ENCODE measurements at places on chromosomes 4 and X.

GRCh38 chrX:74218895-74219294 is 85.1 kb upstream of the ZCCHC13 start:
- no peak for DNase-seq

DNA sequence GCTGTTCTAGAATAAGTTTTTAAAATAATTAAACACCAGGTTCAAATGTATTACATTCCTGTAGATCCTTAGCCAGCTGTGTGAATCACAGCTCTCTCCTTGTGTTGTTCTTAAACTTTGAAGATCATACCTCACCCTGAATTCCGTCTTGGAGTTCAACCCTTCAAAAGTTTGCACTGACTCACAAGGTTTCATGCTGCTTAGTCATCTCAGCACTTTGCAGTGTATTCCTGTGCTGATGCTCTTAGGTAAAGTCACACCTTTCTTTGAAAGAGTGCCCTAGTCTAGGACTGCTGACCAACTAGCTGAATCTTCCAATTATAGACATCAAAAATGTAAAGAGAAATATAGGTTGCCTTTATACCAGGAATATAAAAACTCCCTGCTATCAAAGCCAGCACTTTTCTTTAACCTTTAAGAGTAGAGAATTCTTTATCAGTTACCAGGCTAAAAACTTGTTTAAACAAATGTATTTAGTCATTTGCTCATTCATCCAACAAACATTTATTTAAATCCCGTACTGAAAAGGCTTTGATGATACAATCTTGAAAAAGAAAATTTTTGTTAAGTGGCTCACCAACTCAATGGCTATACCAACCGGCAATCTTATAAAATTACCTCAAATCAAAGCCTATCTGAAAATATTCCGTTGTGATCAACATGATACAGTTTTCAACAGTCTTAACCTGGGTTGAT is 169.7 kb downstream of the RAP1GDS1 start:
- peak; percentile 95 for DNase-seq

DNA sequence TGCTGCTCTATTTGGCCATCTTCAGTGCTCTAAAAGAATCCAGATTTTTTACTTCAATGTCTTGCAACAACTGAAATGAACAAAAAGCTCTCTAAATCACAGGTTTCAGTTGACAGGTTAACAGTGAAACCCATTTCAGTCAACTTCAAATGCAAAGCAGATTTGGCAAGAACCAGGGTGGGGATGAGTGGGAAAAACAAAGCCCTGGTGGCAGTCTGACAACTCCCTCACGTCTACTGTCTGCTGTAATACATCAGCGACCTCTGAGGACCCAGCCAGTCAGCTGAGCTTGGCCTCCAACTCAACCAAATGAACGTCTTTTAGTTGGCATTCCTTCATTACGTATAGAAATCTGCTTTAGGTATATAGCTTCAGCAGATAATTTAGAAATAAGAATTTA is 95.8 kb downstream of the COL25A1 start:
- DNase-seq: no peak

GRCh38 chr4:153611679-153612078 is 72.4 kb upstream of the TLR2 start:
- peak; percentile 37 for DNase-seq

DNA sequence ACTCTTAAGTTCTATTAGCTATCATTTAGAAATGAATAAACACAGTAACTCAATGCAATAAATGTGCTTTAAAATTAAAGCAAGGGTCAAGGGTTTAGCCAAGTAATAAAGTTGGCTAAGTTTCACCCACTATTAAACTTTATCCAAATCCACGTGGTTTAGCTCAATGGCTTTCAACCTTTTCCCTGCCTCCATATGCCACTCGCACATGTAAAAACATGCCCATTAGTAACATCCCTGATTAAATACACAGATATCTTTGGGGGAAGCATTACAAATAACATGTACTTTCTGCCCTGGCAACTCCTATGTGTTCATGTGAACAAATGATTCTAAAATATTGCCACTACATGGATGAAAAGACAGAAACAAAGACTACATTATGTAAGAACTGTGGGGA is 130.8 kb downstream of the ZAR1 start:
- no peak for DNase-seq

DNA sequence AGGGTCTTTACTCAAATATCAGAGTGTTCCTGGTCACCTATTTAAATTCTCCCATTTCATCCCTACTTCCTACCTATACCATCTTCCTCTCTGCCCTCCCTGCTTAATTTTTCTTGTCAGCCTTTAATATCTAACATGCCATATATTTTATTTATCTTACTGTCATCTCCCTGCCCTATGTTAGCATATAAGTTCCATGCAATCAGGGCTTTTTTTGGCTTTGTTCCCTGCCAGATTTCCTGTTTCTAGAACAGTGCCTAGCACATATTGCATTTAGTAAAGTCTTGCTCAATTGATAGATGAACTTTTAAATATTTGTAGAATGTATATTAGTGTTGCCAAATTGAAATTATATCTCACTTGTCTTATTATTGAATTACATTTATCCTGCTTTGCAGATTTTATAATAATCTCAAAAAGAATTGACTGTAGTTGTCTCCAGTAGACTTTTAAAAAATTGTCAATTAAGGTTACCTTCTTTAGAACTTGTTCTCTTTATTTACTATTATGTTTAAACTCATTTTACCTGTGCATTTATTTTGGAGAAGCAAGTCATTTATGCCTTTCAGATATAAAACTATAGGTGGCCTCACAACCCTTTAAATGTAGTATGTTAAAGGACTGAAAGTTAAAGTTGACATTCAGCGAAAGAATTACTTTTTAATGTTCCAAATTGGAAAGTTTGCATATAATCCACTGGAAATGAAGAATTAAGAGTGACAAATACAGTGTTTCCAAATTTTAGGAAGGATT is 108.2 kb upstream of the BMPR1B start:
- no peak for DNase-seq

- no peak for DNase-seq
Observed at GRCh38 chr4:105952591-105952990, 57.3 kb downstream of the NPNT start.

DNA sequence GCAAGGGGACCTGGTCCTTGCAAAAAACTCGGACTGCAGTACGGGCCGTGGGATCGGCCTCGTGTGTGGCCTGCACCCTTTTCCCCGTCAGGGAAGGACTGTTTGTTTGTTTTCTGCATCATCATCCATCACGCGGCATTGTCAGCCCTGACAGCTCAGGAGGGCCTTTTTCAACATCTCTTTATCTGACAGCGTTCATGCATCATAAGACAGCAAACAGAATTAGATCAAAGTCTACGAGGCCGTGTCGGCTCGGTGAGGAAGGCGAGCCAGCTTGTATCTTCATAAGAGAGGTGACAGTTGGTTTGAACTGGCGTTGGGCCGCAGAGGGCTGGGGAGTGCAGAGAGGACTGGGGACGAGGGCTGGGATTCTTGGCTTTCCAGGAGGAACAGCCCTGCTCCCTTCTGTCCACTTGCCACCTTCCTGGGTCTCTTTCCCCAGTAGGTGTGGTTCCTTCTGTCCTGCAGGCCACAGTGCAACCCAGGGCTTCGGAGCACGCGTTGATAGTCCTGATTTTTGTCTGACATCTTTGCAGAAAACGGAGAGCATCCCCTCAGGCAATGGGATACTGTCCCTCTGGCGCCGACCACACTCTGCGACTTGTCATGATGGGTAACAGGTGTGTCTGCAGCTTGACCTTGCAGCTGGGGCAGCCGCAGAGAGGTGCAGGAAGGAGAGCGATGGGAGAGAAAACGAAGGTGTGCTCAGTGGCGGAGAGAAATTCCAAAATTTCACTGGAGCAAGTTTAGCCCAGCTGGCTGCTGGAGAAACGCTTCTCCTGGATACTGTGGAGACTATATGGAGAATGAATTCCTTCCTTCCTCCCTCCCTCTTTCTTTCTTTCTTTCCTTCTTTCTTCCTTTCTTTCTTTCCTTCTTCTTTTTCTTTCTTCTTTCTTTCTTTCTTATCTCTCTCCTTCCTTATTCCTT is 104.0 kb upstream of the SHOX start:
- no peak for DNase-seq

- DNase-seq: peak; percentile 63
Observed at GRCh38 chr4:8353912-8354453, 84.4 kb downstream of the HTRA3 start.

- DNase-seq: no peak
Observed at GRCh38 chrX:100797359-100797758, 22.8 kb upstream of the CSTF2 start.

- no peak for DNase-seq
Observed at GRCh38 chr4:71239365-71239764, 99.5 kb upstream of the SLC4A4 start.

- DNase-seq: peak; percentile 77
Observed at GRCh38 chr4:76459291-76459723, 24.3 kb downstream of the SHROOM3 start.

DNA sequence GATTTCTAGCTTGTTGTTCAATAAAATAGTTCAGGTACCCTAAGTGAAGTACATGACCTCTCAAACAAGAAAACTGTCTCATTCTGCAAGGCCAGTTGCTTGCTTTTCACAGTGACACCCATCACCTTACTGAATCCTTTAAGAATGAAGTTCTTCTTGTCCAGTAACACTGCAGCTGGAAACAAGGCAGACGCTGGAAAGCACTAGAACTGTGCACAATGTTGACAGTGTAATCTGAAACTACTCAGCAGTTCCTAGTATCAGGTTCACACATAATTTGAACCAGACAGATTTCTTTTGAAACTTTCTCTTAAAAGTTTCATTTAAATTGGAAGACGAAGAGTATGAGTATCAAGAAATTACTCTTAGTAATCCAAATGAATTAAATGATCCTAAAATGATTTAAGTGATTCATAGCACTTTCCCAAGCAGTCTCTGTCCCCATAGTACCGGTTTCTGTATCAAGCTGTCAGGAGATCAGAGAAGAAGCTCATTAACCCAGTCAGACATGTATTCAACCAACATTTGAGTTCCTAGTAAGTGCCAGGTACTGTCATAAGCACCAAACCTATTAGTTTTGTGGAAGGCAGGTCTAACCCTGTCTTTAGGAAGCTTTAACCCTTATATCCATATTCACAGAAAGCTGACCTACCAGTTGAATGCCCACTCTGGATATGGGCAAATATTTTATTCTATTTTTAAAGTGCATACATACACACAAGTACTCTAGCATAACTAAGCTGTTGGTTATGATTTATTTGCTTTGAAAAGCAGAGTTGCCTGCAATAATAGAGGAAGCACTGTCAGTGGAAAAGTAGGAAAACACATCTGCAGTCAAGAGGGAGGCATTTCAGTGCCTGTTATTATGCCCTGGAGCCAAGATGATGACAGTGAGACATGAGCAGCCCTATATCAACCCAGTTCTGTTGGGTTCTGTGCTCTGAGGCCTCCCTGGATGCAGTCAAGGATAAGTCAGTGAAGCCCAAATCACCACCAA is 63.6 kb downstream of the PALLD start:
- no peak for DNase-seq

DNA sequence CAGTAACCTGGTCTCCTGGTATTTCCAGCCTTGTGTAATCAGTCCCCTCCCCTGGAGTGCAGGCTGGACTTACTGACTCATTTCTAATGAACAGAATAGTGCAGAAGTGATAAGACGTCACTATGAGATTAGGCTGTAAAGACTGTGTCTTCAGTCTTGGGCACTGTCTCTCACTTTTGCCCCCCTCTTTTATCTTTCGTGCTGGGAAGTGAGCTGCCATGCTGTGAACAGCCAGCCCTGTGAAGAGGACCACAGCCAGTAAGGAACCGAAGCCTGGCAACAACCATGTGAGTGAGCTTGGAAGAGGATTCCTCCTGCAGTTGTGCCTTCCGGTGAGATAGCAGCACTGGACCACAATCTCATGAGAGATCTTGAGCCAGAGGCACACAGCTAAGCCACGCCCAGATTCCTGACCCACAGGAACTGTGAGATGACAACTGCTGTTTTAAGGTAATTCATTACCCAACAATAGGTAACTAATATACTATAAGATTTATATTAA is 67.5 kb upstream of the GPR34 start:
- no peak for DNase-seq

DNA sequence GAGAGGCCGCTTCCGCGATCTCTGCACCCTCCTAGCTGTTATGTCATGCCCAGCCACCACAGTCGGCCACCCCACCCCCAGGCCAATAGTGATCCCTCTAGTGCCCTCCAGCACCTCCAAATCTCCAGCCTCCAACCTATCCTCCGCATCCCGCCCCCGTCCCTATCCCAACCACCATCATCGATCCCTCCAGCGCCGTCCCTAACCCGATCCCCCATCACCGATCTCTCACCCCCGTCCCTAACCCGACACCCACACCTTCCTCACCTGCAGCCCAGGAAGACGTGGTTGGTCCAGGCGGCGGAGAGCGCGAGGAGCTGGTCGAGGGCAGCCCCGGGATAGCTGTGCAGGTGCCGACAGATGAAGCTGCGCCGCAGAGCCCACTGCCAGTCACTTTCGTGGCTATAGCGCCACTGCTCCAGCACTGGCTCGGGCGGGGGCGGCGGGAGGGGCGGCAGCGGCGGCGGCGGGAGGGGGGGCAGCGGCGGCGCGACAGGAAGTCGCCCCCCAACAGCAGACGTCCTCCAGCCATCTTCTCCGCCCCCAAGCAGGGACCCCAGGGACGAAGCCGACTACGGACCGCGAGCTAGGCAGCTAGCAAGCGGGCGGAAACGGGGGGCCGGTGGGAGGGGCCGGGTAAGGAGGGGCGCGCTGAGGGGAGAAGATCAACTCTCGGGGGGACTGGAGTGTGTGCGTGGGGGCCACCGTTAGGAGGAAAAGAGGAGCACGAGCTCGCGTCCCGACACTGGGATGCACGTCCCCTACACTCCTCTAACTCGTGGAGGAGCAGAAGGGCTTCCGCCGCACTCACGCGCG is 552 bp downstream of the NKRF start:
- DNase-seq: no peak

GRCh38 chr4:117429061-117429460 is 343.7 kb upstream of the TRAM1L1 start:
- DNase-seq: no peak

DNA sequence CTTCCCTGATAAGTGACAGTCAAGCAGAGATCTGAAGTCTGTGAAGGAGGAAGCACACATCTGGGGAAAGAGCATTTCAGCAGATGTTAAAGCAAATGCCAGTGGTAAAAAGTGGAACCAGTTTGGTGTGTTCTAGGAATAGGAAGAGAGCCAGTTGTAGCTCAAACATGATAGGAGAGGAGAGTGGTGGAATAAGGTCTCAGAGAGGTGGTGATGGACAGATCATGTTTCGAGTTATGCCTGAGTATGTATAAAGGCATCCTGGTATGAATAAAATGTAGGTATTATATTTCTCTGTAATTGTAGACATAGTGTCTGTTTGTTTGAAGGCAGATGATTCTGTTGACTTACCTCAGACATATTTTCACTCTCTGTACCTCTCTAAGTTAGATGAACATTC is 89.1 kb downstream of the LARP7 start:
- DNase-seq: no peak

Data from non-pigmented ciliary epithelial cell (primary cell).